ENCODE measurements at places on chromosomes 1 and 21.

- DNase-seq = no peak
These were observed 29.8 kb upstream of the A3GALT2 start for GRCh38 chr1:33350611-33351280.

GRCh38 chr1:226691247-226691646 lies 47.8 kb downstream of the ITPKB start:
- no peak for DNase-seq

GRCh38 chr1:92277105-92277723 lies 21.6 kb downstream of the GLMN start:
- DNase-seq = peak; percentile 30

DNA sequence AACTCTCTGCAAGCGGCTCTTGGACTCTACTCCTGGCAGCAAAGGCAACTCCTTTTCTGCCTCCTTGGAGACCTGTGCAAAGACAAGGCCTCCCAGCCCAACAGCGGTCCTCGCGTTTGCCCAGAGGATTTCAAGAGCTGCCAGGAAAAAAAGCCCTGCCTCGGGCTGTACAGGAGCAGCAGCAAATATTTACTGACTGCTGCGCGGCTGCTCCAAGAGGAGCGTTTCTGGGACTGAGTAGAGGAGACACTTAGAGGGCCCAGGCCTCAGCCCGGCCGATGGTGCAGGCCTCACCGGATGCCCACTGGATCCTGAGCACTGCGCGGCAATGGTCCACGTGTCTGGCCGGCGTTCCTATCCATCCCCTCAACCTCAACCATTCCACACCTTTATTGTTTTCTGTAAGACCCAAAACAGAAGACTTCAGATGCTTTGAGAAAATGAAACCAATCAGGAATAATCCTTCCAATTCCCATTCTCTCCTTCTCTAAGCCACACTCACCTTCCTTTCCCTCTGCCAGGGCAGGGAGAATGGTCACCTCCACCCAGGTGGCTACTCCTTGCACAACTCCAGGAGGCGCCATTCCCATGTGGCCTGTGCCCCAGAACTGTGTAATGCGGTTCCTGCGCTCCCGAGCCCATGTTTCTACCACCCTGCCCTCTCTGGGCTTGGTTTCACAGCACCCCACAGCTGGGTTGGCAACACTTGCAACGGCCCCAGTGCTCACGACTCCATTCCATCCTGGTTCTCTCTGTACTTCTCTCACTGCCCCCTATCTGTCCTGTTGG lies 215.8 kb downstream of the TRABD2B start:
- DNase-seq = no peak

GRCh38 chr1:59556398-59556797 lies 258.4 kb upstream of the HOOK1 start:
- DNase-seq = no peak

DNA sequence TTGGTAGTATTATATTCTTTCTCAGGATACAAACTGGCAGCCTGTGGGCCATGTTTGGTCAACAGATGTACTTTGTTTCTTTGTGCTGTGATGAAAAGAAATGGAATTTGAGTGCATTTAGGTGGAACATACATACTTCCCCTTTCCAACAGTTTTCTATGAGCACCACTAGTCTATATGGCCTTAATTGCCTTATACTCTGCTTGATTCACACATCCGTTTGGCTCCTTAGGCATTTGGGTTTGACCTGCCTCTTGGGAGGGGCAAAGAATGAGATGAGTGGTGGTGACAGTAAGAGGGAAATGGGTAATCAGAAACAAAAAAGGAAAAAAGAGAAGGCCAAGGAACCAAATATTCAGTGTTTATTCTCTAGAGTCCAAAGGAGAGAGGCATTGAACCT lies 17.0 kb downstream of the CFAP126 start:
- no peak for DNase-seq

DNA sequence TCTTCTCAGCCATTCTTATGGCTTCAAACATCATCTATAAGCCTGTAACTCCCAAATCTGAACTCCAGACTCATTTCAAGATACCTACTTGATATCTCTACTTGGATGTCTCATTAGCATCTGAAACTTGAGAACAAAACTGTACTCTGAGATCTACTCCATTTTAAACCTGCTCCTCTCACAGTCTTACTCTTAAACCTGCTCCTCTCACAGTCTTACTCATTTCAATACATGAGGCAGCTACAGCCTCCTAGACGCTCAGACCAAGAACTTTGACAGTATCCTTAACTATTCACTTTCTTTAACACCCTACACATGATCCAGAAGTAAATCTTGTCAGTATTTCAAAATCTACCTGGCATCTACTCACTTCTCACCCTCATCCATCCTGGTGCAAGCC lies 54.3 kb downstream of the NBPF6 start:
- no peak for DNase-seq

- DNase-seq = no peak
These were observed 67.3 kb upstream of the BCL10 start for GRCh38 chr1:85343612-85344255.

All from non-pigmented ciliary epithelial cell (primary cell).